ENCODE measurements at places on chromosomes 6 and 20. TPM values are rescaled to one million over a fixed set of nuclear protein-coding genes. Genes with fewer than 3 reads are reported as not detected.

The SLC22A7 gene
- not detected for polyA plus RNA-seq

GRCh38 chr20:53738039-53738944, 144.7 kb upstream of the ZNF217 start:
- DNase-seq, result peak; percentile 88

DNA sequence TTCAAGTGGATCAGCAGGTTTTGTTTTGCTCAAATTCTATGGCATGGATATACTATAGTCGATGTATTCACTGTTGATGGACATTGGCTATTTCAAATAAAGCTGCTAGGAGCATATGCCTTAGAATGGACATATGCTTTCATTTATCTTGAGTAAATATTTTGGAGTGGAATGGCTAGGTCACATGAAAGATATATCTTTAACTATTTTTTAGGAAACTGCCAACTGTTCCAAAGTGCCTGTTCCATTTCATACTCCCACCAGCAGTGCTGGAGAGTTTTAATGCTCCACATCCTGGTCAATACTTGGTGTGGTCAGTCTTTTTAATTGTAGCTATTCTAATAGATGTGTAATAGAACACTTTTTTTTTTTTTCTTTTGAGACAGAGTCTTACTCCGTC, 81.1 kb upstream of the PIM1 start:
- no peak for DNase-seq

The GGTLC1 gene
- not detected for polyA plus RNA-seq

DNA sequence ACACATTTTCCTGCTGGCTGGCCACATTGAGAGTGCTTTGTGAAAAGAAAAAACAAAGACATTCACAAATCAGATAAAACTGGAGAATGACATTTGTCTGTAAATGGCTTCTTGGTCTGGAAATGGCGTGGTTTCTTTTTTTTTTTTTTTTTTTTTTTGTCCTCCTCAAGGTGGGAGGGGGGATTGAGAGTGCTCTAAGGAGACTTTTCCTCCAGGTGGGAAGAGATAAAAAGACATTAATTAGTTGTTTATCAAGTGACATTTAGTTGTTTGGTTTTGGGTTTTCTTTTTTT, 40.4 kb downstream of the GNAS start:
- no peak for DNase-seq

DNA sequence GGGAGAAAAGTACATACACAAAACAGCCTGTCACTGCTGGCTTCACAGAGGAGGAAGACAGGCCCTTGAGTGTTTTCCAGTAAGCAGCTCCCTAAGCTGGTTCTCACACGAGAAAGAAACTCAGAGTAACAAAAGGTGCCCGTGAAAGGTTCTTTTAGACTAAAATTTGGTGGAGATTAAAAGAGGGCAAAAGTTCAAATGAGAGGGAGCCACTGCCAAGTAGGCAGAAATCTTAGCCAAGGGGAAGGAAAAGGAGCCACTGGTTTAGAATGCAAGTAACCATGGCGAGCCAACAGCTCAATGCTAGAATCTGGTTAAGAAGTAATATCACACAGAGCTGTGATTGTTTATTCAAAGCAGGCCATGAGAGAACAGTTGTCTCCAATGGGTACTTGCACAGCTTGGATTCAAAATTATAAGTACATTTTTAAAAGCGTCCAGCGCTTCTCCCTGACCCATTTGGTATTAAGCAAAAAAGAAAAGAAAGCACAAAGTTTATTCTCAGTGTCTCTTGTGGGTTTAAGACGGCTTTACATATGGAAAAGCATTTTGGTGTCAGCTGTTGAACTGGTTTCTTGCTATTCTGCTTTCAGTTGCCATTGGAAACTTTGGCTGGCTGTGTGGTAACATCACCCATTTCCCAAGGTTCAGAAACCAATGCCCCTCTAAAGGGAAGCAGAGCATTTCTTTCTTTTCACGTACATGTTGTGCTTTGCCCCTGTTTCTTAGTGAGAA, 648.5 kb downstream of the RNF144B start:
- DNase-seq, result peak; percentile 45

GRCh38 chr6:117448011-117448410, 22.3 kb upstream of the ROS1 start:
- DNase-seq, result no peak

The AIF1 gene
- polyA plus RNA-seq, result 23.1 TPM

GRCh38 chr6:74941424-74941823, 264.4 kb downstream of the COL12A1 start:
- peak; percentile 86 for DNase-seq

- no peak for DNase-seq
Observed at GRCh38 chr6:148716811-148717210, 30.0 kb upstream of the UST start.

GRCh38 chr6:16038938-16039337, 89.9 kb upstream of the MYLIP start:
- no peak for DNase-seq

DNA sequence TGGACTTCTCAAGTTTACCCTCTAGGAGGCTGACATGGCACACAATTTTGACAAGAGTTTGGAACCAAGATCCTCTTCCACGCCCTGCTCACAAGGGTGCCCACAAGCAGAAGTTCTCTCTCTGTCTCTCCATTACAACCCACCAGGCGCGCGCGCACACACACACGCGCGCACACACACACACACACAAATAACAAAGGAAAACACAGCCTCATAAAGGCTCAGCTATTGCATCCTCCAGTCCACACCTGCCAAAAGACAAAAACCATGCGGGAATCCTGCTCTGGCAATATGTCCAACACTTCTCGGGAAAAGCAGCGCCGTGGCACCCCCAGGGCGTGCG, 870 bp downstream of the PAK5 start:
- no peak for DNase-seq

Data from muscle of back (tissue), 13 donors.